Osteoblast (primary cell): ENCODE measurements at places on chromosomes 3 and 15. TPM values are rescaled to one million over a fixed set of nuclear protein-coding genes. Genes with fewer than 3 reads are reported as not detected.

DNA sequence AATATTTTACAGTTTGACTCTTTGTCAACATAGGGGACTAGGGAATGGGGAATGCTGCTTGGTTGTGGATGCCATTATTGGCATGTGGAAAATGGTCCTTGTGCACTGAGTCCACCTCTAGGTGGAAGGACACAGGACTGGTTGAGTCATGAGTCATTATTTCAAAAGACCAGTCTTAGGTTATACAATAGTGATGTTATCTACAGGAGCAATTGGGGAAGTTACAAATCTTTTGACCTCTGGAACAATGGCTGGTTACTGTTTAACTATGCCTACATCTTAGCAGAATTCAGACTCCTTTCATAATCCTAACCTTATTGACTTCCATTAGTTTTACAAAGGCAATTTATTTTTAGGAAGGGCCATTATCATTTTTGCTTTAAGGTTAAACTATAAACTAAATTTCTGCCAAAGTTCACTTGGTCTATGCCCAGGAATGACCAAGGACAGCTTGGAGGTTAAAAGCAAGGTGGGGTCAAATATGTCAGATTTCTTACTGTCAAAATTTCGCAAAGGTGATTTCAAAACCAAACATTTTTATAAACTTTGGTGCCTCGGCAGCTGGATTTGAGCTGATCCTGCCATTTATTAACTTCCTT lies 11.8 kb upstream of the CCR8 start:
- H3K36me3 ChIP-seq, result no peaks in the 10 kb centered on the region

- no peaks in the 10 kb centered on the region for H3K36me3 ChIP-seq
- H3K4me1 ChIP-seq, result peaks cover 5% of the 10 kb centered on the region
- H3K27ac ChIP-seq, result no peak overlapping the region
- H3K27me3 ChIP-seq, result no peaks in the 10 kb centered on the region
- H3K4me3 ChIP-seq, result no peak overlapping the region
Observed at GRCh38 chr3:99479768-99480167, 158.6 kb upstream of the COL8A1 start.

DNA sequence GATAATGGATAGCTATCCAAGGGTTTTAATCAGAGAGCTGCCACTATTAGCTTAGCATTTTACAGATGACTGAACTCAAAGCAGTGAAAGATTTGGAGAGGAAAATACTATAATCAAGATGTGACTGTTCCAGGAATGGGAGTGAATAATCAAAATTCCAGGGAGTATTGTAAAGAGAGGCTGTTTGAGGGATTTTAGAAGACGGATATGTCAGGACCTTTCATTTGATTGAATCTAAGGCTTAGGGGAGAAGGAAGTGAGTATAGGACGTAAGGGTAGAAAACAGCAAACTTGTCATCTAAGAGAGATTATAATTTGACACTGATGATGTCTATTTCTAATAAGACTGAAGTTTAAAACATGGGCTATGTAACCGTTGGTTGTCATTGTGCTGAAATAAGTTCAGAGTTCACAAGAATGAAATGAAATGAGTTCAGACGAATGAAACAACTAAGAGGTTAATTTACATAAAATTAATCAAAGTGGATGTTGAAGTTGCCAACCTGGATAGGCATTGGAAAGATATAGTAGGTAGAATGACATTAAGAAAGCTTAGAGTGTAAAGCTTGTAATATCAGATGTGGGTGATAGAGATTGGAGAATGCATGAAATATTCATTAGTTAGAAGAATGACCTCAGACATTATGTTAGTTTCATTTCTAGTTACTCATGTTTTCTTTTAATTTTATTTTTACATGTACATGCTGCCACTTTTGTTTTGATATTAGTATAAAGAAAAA lies 842.8 kb downstream of the SI start:
- H3K27me3 ChIP-seq, result no peaks in the 10 kb centered on the region
- no peak for DNase-seq
- no peak overlapping the region for H3K4me3 ChIP-seq

FGF12 gene
- not detected in 2 replicates for total RNA-seq

DNA sequence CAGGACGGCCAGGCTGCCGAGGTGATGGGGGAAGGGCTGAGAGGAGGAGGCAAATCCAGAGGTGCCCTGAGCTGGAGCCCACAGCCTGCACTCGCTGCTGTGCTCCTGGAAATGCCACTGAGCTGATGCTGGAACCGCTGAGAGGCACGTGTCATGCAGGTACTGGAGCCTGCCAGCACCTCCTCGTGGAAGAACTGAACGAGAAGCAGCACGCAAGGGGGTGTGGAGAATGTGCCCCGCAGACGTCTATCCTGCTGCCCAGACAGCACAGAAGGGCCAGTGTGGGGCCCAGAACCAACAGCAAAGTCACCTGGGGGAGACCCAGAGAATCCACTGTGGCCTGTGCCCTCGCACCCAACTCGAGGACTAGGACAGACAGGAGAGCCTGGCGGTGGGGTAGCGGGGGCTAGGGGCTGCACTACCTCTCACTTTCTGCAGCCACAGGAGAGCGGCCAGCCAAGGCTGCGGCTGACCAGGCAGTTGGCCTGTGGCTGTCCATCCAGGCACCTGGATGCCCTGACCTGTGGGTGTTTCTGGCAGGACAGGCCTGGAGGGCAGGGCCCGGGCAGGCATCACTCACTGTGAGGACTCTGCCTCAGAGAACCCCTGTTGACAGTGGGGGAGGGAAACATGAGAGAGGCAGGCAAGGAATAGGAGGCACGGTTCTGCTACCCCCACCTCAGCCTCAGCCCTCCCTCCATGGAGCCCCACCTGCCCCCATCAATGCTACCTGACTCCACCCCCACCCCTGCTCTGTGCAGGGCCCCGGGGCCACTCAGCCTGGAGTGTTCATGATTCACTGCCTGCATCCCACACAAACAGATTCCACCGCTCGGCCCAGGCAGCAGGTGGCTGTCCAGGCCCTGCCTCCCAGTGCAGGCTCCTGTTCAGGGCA lies 213.1 kb downstream of the TBC1D2B start:
- DNase-seq, result no peak
- H3K4me1 ChIP-seq, result peaks cover 3% of the 10 kb centered on the region
- H3K27ac ChIP-seq, result no peak overlapping the region
- H3K27me3 ChIP-seq, result no peaks in the 10 kb centered on the region

DNA sequence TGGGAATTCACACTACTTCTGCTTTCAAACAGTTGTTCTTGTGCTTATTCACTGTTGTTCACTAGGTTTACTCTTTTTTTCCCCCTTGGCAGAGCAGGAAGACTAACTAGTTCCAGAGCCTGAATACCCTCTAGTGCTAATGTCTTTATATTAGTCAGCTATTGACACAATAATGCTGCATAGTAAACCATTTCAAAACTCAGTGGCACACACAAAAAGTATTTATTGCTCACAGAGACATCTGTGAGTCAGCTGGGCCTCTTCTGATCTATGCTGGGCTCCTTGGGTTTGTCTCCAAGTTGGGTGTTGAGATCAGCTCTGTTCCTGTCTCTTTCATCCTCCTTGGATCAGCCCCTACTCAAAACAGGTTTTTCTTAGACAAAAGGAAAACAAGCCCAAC lies 51.1 kb downstream of the RSRC1 start:
- no peaks in the 10 kb centered on the region for H3K27me3 ChIP-seq
- H3K4me1 ChIP-seq, result peaks cover 24% of the 10 kb centered on the region
- H3K27ac ChIP-seq, result peak overlapping the region; percentile 19
- H3K36me3 ChIP-seq, result no peaks in the 10 kb centered on the region

GRCh38 chr3:120642368-120642948 lies 39.6 kb downstream of the HGD start:
- DNase-seq, result peak; percentile 62
- peaks cover 37% of the 10 kb centered on the region for H3K4me1 ChIP-seq
- H3K27me3 ChIP-seq, result no peaks in the 10 kb centered on the region
- no peak overlapping the region for H3K4me3 ChIP-seq

DNA sequence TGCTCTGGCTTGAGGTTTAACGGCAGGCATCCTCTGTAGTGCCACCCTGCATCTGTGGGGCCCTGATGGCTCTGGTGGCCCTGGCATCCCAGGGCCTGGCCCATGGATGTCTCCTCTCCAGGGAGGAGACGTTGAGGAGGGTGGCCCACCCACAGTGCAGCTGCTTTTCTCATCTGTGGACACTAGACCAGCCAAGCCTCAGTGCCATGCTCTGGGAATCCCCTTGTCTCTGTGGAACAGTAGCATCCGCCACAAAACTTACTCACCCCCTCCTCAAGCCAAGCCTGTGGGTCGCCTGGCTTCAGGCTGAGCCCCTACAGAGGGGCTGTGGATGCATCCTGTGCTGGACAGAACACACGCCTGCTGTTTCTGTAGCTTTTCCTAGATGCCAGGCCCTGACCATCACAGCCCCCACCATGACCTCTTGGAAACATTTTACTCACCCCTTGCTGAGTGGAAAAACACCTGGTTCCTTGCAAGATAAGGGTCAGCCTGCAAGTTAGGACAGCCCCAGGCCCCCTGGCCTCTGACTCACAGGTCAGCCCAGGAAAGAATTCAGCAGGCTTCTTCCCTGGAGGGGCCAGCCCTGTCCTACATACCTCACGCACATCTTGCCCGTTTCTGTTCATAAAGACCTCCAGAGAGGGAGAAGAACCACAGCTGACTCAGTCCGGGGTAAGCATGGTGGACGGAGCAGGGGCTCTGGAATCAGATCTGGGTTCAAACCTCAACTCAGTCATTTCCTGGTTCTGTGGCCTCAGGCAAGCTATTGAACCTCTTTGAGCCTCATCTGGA lies 19.0 kb downstream of the PAK6 start:
- peaks cover 3% of the 10 kb centered on the region for H3K4me1 ChIP-seq
- no peak overlapping the region for H3K27ac ChIP-seq
- no peak overlapping the region for H3K4me3 ChIP-seq

CMTM7 gene
- 7.2 and 10.0 TPM in 2 replicates for total RNA-seq

GRCh38 chr3:186869253-186870100 lies 27.0 kb downstream of the ADIPOQ start:
- H3K4me1 ChIP-seq, result no peaks in the 10 kb centered on the region
- no peak overlapping the region for H3K27ac ChIP-seq
- peak; percentile 75 for DNase-seq
- no peak overlapping the region for H3K4me3 ChIP-seq
- peaks cover 3% of the 10 kb centered on the region for H3K27me3 ChIP-seq
- H3K36me3 ChIP-seq, result no peaks in the 10 kb centered on the region

- H3K27ac ChIP-seq, result no peak overlapping the region
- H3K27me3 ChIP-seq, result no peaks in the 10 kb centered on the region
- H3K4me3 ChIP-seq, result no peak overlapping the region
- peaks cover 4% of the 10 kb centered on the region for H3K4me1 ChIP-seq
- no peak for DNase-seq
- no peaks in the 10 kb centered on the region for H3K36me3 ChIP-seq
Observed at GRCh38 chr3:129868912-129869311, 24.6 kb downstream of the TMCC1 start.

DNA sequence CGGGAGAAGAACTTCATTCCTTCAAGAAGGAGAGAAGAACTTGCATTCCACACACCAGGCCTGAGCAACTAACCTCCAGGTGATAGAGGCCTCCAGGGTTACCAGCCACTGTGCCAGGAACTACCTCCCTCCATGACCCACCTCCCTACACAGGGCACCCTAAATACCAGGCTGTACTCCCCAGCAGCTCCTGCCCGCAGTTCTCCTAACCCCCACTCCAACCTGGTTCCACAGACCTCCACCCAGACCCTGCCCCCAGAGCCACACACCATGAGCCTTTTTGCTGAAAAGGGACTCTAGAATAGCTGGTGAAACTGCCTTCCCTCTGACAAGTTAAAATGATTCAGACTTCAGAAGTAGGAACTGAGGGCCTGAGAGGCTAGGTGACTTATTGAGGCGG lies 8.2 kb downstream of the IGDCC3 start:
- no peak overlapping the region for H3K27ac ChIP-seq
- DNase-seq, result peak; percentile 77
- H3K4me1 ChIP-seq, result no peaks in the 10 kb centered on the region
- no peaks in the 10 kb centered on the region for H3K36me3 ChIP-seq
- no peak overlapping the region for H3K4me3 ChIP-seq

- H3K4me3 ChIP-seq, result no peak overlapping the region
- no peak overlapping the region for H3K27ac ChIP-seq
- no peaks in the 10 kb centered on the region for H3K4me1 ChIP-seq
- no peaks in the 10 kb centered on the region for H3K36me3 ChIP-seq
- H3K27me3 ChIP-seq, result no peaks in the 10 kb centered on the region
Observed at GRCh38 chr3:64888840-64889392, 201.1 kb upstream of the ADAMTS9 start.

DNA sequence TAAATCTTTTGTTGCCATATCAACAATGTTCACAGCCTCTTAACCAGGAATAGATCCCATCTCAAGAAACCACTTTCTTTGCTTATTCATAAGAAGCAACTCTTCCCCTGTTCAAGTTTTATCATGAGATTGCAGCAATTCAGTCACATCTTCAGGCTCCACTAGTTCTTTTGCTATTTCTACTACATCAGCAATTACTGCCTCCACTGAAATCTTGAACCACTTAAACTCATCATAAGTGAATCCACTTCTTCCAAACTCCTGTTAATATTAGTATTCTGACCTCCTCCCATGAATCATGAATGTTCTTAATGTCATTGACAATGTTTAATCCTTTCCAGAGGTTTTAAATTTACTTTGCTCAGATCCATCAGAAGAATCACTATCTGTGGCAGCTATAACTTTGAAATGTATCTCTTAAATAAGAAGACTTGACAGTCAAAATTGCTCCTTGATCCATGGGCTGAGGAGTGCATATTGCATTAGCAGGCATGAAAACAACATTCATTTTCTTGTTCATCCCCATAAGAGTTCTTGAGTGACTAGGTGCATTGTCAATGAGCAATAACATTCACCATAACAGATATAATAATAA lies 205.9 kb downstream of the DTWD1 start:
- no peak for DNase-seq
- H3K27me3 ChIP-seq, result no peaks in the 10 kb centered on the region
- H3K4me3 ChIP-seq, result no peak overlapping the region
- peaks cover 10% of the 10 kb centered on the region for H3K4me1 ChIP-seq
- H3K27ac ChIP-seq, result no peak overlapping the region
